Cardiac fibroblast (primary cell): ENCODE measurements at places on chromosomes 7 and 10.

GRCh38 chr10:32540691-32541470 is 94.9 kb downstream of the CCDC7 start:
- DNase-seq: no peak

- no peak for DNase-seq
Observed at GRCh38 chr10:87860816-87861403, 2.4 kb downstream of the KLLN start.

GRCh38 chr7:82211333-82211732 is 232.2 kb downstream of the CACNA2D1 start:
- DNase-seq: no peak

GRCh38 chr7:46170792-46171191 is 249.7 kb upstream of the IGFBP3 start:
- peak; percentile 52 for DNase-seq

- no peak for DNase-seq
Observed at GRCh38 chr10:112168733-112169132, 14.8 kb downstream of the GPAM start.

DNA sequence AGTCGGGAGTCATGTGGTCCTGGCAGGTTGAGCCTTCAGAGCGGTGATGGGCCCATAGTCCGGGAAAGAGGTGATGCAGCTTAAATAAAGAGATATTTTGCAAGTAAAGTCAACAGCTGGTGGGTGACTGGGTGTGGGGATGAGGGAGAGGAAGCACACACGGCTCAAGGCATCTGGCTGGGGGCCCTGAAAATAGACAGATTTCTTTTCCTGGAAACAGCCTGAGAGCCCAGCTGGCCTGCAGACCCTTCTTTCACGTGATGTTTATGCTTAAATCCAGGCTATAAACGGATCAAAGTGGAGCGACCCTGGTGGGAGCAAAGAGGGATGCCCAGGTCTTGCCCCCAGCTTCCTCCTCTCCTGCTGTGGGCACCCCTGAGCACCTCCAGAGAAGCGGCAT is 149.1 kb downstream of the TEX36 start:
- no peak for DNase-seq
